Central memory CD8-positive, alpha-beta T cell (primary cell): ENCODE measurements at places on chromosomes 7 and 10.

- H3K36me3 ChIP-seq: peaks cover 8% of the 10 kb centered on the region
- H3K4me1 ChIP-seq: peaks cover 11% of the 10 kb centered on the region
- H3K27me3 ChIP-seq: no peaks in the 10 kb centered on the region
- no peak overlapping the region for H3K4me3 ChIP-seq
- no peak for DNase-seq
- no peak overlapping the region for H3K27ac ChIP-seq
Observed at GRCh38 chr10:101920546-101920945, 76.9 kb upstream of the KCNIP2 start.

- peaks cover 4% of the 10 kb centered on the region for H3K36me3 ChIP-seq
- no peaks in the 10 kb centered on the region for H3K27me3 ChIP-seq
- H3K4me1 ChIP-seq: peaks cover 9% of the 10 kb centered on the region
- H3K4me3 ChIP-seq: no peak overlapping the region
- H3K27ac ChIP-seq: no peak overlapping the region
Observed at GRCh38 chr10:24625778-24626177, 97.9 kb downstream of the ARHGAP21 start.

- H3K36me3 ChIP-seq: no peaks in the 10 kb centered on the region
- H3K4me1 ChIP-seq: peaks cover 20% of the 10 kb centered on the region
- no peak overlapping the region for H3K27ac ChIP-seq
Observed at GRCh38 chr7:137946011-137946410, 55.9 kb downstream of the CREB3L2 start.

- H3K4me3 ChIP-seq: no peak overlapping the region
- H3K36me3 ChIP-seq: no peaks in the 10 kb centered on the region
- peaks cover 75% of the 10 kb centered on the region for H3K27me3 ChIP-seq
- H3K4me1 ChIP-seq: peaks cover 11% of the 10 kb centered on the region
- no peak overlapping the region for H3K27ac ChIP-seq
- no peak for DNase-seq
Observed at GRCh38 chr10:104641937-104642657, 1.0 kb downstream of the SORCS3 start.

DNA sequence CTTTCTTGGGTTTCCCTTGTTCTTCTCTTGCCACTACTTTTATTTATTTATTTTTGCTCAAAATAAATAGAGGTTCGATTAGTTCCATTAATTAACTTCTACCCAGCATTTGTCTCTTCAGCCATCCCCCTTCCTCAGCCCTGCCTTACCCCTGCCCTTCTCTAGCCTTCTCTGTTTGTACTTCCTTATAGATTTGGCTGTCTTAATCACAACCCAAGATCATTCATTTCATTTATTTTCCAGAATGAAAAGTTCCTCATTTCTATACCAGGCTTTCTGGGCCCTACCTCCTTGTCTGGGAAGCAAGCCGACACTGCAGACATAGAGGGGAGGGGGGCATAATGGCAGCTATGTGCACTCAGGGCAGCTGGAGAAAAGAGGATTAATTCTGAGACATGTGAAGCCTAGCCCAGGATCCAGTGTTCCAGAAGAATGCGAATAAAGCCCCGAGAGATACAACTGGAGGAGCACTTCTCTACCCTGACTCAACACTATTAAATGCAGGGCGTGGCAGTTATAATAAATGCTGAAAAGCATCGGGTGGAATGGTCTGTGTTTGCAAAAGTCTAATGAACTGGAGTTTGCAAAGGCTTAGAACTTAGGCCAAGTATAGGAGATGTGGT is 6.4 kb upstream of the PDCD4 start:
- DNase-seq: no peak
- peak overlapping the region; percentile 97 for H3K27ac ChIP-seq
- H3K4me3 ChIP-seq: peak overlapping the region; percentile 80
- H3K27me3 ChIP-seq: no peaks in the 10 kb centered on the region

DNA sequence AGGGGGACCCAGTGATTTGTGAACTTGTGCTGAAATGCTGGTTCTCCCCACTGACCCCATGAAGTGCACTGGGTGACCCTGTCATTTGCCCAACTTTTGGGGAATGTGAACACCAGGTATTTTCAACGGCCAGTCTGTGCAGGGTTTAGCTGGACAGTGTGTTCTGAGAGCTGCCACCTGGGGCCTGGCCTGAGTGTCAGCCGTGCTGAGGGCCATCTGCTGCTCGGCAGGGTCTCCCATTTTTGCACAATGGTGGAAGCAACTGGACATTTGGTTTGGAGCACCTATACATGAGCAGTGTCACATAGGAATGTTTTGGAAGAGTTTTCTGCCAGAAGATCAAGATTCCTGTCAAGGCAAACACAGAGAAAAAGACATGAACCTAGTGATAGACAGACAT is 5.2 kb downstream of the CHN2 start:
- H3K27me3 ChIP-seq: no peaks in the 10 kb centered on the region
- H3K4me1 ChIP-seq: peaks cover 31% of the 10 kb centered on the region
- H3K4me3 ChIP-seq: no peak overlapping the region

DNA sequence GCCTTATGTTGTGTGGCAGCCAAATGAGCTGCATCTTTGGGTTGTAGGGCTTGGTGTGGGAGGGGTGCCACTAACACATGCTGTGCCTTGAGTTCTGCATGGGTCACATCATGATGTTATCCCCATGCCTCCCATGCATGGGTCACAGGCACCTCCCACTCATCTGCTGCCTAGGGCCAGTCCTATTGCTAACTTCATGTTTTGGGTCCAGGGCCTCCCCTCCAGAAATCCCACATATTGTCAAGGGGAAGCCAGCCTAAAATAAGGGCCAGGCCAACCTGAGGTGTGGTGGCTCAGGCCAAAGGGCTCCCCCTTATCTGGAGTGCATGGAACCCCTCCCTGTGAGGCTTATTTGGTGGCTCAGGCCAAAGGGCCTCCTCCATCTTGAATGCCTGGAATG is 299.0 kb downstream of the RPS24 start:
- no peaks in the 10 kb centered on the region for H3K4me1 ChIP-seq
- no peak overlapping the region for H3K4me3 ChIP-seq
- H3K36me3 ChIP-seq: no peaks in the 10 kb centered on the region
- no peak overlapping the region for H3K27ac ChIP-seq
